ENCODE measurements at places on chromosomes 2 and 18. TPM values are rescaled to one million over a fixed set of nuclear protein-coding genes. Genes with fewer than 3 reads are reported as not detected.

TSPYL6 gene
- total RNA-seq, result 0.24 TPM

POTEI gene
- total RNA-seq, result 0.96 TPM

AOX1 gene
- total RNA-seq, result 7.7 TPM

GALNT5 gene
- total RNA-seq, result 77.8 TPM

MAP3K19 gene
- 5.3 TPM for total RNA-seq

XIRP2 gene
- total RNA-seq, result 14.7 TPM

ZNF24 gene
- 58.5 TPM for total RNA-seq

IL18R1 gene
- 6.7 TPM for total RNA-seq

SERPINB12 gene
- 0.96 TPM for total RNA-seq

RBBP8 gene
- total RNA-seq, result 27.4 TPM

FAM124B gene
- 10.1 TPM for total RNA-seq

PLB1 gene
- total RNA-seq, result 1.9 TPM

ASB18 gene
- 2.2 TPM for total RNA-seq

SLC16A14 gene
- total RNA-seq, result 1.7 TPM

KCNJ3 gene
- total RNA-seq, result 2.4 TPM

OXER1 gene
- 3.9 TPM for total RNA-seq

NPPC gene
- total RNA-seq, result not detected

RIT2 gene
- total RNA-seq, result not detected

FOSL2 gene
- 151 TPM for total RNA-seq

IKZF2 gene
- total RNA-seq, result 26.5 TPM

STK36 gene
- 21.9 TPM for total RNA-seq

TWIST2 gene
- total RNA-seq, result 32.0 TPM

LYPD1 gene
- 0.72 TPM for total RNA-seq

LYG2 gene
- total RNA-seq, result not detected

SAG gene
- total RNA-seq, result 14.7 TPM

SP140 gene
- total RNA-seq, result 8.2 TPM

ADRA2B gene
- 1.9 TPM for total RNA-seq

SCG2 gene
- 90.3 TPM for total RNA-seq

SIX2 gene
- total RNA-seq, result 0.48 TPM

SIGLEC15 gene
- total RNA-seq, result 1.2 TPM

USP40 gene
- total RNA-seq, result 33.2 TPM

IL36RN gene
- 6.0 TPM for total RNA-seq

SERPINB2 gene
- 39.2 TPM for total RNA-seq

CRYGA gene
- total RNA-seq, result not detected

ASB1 gene
- 20.7 TPM for total RNA-seq

ALK gene
- total RNA-seq, result 1.2 TPM

CROCC2 gene
- total RNA-seq, result 3.1 TPM

LRRTM4 gene
- 4.6 TPM for total RNA-seq

REG1B gene
- 1.4 TPM for total RNA-seq

ANKRD30B gene
- 1.4 TPM for total RNA-seq

ACOXL gene
- 6.0 TPM for total RNA-seq

MC5R gene
- 1.7 TPM for total RNA-seq

EGR4 gene
- total RNA-seq, result 1.4 TPM

PRSS56 gene
- not detected for total RNA-seq

STAMBP gene
- 29.6 TPM for total RNA-seq

POTEJ gene
- 0.24 TPM for total RNA-seq

Data from umbilical cord (tissue), 2 donors.